Germinal center (tissue), 1 donor: ENCODE measurements at places on chromosomes 7 and 10.

DNA sequence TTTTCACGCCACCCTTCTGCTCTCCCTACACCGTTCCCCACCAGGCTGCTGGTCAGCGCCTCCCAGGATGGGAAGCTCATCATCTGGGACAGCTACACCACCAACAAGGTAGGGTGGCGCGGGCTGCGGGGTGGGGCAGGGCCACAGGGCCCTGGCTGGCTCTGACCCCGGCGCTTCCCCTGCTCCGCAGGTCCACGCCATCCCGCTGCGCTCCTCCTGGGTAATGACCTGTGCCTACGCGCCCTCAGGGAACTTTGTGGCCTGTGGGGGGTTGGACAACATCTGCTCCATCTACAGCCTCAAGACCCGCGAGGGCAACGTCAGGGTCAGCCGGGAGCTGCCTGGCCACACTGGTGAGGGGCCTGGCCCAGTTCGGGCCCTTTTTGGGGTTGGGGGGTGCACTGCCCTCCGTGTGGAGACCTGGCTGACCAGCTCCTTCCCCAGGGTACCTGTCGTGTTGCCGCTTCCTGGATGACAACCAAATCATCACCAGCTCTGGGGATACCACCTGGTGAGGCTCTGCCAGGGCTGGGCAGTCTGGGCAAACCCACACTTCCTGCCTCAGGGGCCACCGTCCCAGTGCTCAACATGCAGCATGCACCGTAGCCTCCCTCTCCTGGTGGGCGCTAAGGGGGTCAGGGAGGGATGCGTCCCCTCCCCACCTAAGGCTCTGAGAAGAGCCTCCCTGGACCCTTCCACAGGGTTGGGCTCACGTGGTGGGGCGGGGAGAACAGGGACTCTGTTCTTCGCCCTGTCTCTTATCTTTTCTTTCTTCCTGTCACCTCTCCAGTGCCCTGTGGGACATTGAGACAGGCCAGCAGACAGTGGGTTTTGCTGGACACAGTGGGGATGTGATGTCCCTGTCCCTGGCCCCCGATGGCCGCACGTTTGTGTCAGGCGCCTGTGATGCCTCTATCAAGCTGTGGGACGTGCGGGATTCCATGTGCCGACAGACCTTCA lies 4.0 kb downstream of the GNB2 start:
- DNase-seq = no peak

- DNase-seq = no peak
These were observed 161.0 kb downstream of the USP6NL start for GRCh38 chr10:11450427-11450826.

GRCh38 chr10:119546009-119546408 lies 3.5 kb upstream of the RGS10 start:
- DNase-seq = no peak

DNA sequence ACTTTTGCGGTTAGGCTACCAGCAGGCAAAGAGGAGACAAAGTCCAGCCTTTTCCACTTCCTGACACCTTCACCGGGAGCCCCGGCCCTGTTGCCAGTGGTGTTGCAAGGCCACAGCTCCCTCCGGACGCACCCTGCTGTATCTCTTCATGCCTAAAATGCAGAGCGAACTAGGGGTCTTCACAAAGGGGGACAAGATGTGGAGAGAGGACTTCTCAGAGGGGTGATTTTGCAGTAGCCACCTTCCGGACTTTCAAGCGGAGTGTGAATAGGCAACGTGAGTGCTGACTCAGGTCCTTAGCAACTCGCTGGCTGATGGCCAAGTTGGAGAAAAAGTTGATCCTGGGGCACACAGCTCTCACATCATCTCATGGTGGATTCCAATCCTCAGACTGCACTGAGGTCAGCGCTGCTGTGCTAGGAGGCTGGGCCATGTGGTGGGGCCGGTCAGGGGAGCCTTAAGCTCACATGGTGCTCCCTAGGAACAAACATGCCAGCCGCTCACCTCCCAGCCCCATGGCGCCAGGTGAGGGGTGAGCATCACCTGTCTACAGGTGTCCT lies 166.3 kb downstream of the LCOR start:
- no peak for DNase-seq

GRCh38 chr10:110222641-110223297 lies 15.4 kb downstream of the MXI1 start:
- DNase-seq = no peak

DNA sequence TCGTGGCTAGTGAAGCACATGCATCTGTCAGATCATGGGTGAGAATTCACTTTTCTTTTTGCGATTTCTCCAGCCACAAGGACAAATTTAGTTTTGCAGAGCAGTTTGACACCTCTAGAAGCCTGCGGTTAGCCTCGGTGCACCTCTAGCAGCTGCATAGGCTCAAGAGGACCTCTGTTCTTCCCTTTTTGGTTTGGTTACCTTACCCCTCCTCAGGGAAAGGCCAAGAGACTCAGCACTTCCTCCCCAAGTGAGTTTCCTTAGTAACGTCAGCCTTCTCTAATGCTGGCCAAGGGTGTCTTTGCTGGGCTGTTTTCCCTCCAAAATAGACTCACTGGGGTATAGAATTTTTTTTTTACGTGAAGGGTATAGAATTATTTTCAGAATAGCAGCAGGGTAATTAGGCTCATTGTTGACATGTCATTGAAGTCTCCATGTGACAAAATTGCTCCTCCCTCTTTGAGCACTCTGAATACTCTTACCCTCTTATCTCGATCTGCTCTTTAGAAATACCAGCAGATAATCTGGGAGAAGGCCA lies 97.8 kb downstream of the AUTS2 start:
- DNase-seq = peak; percentile 54

DNA sequence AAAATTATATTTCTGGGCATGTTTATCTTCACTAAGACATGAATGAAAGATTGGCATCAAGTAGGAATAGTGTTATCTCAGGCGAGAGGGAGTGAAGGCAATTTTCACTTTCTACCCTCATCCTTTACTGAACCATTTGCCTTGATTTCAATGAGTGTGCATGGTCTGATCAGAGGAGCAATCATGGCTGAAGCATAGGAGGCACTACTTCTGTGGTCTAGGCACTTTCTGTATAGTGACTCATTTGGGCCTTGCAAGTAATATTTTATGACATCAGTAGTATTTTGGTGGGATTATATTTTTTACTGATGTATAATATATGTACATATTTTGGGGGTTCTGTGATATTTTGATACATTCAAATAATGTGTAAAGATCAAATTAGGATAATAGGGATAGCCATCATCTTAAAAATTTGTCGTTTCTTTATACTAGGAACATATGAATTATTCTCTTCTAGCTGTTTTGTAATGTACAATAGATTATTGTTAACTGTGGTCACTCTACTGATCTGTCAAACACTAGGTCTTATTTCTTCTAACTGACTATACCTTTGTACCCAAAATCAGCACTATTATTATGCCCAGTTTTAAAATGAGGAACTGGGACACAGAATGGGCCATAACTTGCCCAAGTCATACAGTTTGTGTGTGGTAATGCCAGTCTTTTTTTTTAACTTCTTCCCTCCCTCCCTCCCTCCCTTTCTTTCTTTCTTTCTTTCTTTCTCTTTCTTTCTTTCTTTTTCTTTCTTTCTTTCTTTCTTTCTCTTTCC lies 101.9 kb downstream of the RAB11FIP2 start:
- DNase-seq = no peak

DNA sequence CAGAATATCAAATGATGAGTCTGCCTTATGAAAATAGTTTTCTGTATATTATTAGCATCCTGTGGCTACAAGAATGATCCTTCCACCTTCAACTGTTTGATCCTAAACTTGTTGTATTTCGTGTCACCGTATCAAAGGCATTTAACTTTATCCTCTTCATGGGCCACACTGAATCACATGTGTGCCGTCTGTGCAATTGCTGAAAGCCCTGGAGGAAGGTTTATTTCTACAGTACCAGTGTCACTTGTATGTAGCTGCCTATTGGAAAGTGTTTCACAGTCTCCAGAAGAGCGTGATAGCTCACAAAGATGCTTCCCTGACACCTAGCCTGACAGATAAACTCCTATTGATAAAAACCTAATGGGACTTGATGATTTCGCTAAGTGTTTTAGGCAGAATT lies 94.5 kb downstream of the ITGA8 start:
- DNase-seq = no peak

- DNase-seq = no peak
These were observed 108.8 kb downstream of the SH3PXD2A start for GRCh38 chr10:103746598-103746997.

DNA sequence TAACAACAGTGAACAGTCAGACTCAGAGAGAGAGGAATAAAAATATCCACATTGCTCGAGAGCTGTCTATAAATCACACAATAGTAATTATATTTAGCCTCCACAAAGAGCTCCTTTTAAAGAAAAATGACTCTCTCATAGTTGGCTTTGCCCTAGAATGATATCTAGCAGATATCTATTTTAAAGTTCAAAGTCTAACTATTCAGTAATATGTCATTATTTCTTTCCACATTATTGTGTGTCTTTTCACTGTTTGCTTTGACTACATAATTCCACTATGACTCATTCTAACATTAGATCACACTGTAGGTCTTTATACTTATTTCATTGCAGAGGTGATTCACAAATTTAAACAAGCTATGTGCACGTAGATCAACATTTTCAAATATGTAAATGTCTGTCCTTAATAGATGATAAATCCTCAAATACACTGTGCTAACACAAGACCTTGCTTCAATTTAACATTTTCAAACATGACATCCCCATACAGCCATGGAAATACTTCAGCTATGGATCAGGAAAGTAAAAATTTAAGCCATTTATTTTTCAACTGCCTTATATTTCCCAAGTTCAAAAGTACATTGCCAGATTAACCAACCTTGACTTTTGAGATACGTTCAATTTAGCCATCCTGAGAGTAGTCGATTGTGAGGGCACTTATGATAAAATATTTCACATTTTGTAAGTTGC lies 99.9 kb upstream of the AKR1E2 start:
- no peak for DNase-seq

DNA sequence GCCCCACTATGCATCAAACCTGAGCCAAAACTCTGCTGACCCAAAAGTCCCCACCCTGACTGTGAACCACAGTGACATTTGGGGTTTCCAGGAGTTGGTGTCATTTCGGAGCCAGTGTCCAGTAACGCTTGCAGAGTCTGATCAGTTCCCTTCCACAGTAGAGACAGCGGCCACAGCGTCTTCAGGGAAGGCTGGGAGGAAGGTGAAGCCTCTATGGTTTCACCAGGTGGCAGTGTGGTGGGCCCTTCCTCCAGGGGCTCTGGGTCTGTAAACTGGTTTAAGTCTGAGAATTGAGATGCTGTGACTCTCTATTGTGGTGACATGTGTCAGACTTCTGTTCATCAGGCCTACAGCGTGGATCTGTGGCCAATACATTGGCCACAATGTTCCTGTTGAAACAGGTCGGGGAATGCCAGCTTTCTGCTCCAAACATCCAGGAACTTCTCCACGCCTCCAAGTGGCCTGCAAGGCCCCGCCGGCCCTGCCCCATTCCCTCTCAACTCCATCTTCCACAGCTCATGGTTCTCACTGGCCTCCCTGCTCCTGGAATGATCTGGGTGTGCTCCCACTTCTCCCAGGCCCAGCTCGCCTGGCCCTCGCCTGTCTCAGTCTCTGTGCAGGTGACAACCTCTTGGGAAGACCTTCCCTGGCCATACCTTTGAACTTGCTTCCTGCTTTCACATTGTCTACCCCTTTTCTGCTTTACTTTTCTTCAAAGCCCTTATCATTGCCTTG lies 124.5 kb upstream of the FAM20C start:
- DNase-seq = no peak

DNA sequence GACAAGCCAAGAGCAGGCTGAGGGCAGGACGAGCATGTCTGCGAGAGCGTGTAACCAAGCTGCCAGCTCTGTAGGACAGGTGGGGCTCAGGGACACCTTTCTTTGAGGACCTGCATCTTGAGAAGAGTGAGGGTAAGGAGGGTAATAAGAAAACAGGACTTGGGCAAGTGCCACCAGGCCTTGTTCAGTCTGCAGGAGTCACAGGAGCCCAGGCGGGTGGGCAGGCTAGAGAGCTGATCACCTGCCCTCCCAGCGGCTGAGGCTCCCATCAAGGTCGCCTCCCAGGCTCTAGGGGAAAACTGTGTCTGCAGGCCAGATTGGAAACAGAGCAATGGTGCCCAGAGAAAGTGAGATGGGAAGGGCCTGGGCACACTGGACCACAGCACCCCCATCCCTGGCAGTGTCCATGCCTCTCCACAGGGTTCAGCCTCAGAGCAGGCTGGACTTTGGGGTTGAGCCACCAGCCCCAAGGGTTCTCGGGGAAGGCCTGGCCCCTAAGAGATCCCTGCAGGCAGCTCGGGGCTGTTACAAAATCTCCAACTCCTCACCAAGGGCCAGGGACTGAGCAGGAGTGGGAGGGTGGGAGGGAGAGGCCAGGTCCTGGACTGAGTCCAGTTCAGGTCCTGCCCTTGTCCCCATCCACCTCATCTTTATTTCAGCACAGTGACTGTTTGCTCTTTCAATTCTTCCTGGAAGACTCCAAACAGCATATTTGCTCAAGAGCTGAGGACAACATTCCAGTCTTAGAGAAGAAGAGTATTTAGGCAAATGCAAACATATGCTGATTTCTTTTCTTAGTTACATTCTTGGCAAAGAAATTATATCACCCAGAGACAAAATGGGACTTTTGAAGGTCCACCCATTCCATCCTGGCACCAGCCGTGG lies 161.9 kb downstream of the GRID1 start:
- no peak for DNase-seq

DNA sequence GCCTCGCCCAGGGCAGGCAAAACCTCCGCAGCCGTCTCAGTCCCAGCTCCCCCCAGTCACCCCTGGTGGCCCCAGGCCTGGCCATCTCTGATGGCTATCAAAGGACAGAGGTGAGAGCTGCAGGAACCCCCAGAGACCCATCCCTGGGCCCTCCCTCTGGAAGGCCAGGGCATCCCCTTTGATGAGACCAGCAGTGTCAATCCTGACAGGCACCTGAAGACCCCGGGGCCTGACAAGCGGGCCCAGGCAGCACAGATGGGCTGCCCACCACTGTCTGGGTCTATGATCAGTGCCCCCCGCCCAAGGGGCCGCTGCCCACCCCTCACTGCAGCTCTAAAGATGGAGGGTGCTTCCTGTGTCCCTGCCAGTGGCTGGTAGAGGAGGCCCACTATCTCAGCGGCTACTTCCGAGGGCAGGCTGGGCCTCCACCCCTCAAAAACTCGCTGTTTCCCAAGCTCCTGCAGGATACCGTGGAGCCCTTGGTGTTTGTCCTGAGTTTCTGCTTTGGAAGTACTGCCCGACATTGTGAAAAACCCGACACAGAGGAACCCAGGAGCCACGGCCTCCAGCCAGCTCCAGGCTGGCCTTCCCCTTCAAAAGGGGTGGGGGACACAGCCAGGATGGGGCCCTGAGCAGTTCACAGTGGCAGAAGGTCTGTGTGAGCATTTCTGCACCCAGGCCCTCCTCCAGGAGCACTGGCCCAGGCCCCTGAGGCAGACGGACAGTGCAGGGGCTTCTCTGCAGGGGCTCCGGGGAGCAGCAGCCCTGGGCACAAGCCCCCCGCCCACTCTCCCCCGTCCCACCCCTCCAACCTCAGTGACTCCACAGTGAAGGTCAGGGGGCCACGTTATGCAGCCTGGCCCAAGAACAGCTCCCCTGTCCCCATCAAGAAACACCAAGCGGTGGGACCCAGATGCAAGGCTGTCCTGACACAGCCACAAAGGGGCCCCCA lies 99.2 kb downstream of the PDGFA start:
- DNase-seq = no peak

DNA sequence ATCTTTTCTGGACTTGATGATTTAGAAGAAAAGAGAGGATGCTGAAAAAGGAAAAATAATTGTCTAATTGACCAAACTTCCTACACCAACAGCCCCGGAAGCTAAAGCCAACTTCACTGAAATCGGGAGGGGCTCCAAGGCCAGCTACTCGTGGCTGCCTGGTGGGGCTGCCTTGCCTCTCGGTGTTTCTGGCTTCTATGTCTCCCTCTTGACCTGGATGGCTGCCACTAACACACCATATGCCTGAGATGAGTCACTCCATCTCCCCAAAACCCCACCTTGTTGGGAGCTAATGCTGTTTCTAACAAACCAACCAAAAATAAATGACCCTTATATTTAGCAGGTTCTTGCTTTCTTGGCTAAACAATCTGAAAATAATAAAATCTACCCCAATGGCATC lies 87.6 kb upstream of the AFAP1L2 start:
- DNase-seq = no peak
